ENCODE measurements at places on chromosomes 13 and 19.

DNA sequence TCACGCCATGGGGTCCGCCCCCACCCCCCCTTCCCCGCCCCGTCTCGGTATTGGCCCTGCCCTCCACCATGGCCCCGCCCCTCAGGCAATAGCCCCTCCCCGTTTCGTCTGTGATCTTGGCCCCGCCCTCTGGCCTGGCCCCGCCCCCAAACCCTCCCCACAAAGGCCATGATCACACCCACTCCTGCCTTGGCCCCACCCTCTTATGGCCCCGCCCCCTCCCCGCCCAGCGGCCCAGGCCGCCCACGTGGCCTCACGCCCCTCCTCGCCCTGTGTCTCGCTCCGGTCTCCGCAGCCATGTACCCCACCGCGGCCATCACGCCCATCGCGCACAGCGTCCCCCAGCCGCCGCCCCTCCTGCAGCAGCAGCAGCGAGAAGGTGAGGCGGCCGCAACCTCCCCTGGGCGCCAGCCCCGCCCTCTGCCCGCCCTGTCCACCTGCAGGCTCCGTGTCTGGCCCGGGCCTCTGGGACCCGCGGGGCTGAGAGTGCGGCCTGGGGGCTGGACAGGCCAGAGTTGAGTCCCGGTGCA lies 61.3 kb downstream of the CELF5 start:
- no peak for DNase-seq

DNA sequence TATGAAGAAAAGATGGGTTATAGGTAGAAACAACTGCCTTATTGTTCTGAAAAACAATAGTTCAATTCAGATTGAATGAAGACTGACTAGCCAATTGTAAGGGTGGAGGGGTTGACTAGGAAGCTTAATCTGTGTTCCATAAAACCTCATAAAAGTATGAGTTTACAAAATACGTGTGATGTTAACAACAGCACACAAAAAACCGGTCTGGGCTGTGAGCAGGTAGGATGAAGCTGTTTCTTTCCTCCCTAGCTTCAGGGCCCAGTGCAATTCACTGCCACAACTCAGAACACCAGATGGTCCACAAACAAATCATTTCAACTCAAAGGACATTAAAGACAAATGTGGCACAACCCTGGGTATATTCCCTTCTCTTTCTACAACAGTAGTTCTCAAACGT lies 3.2 kb downstream of the OXGR1 start:
- no peak for DNase-seq

- no peak for DNase-seq
Measured at GRCh38 chr19:53101518-53101917, 1.7 kb downstream of the ZNF160 start.

GRCh38 chr13:37382146-37382545 lies 216.4 kb downstream of the POSTN start:
- no peak for DNase-seq

- no peak for DNase-seq
Measured at GRCh38 chr19:5313307-5313706, 27.3 kb downstream of the PTPRS start.

DNA sequence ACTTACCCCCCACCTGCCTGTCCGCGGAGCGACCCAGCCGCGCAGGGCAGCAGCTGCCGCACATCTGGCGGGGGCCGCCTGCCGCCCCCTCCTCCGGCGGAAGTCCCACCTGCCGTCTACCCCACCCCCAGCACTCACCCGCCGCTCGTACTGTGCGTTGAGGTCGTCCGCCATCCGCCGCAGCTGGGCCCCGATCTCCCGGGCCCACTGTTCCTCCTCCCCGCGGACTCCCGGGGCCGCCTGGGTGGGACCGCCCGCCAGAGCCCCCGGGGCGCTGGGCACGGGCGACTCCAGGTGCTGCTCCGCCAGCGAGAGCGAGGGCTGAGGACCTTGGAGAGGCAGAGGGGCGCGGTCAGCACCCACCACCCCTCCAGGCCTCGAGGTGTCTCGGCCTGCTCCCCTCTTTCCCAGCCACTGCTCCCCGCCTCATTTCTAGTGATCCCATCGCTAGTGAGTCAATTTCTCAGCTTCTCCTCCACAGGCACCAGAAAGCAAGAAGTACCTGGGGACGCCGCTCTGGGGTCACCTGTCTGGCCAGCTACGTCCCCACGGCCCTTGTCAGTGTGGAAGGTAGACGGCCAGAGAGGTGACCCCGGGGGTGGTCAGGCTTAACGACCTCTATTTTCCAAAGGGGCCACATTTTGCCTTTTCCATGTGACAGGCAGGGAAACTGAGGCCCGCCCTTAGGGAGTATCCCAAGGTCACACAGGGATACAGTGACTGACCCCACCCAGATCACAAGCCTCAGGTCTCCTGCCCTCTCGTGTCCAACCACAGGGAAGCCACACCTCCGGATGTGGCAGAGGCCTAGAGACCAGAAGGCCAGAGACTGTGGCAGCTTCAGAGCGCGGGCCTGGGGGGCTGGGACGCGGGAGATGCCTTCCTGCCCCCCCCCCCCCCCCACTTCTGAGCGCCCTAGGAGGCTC lies 4.3 kb downstream of the BBC3 start:
- no peak for DNase-seq

GRCh38 chr19:35304036-35304435 lies 12.1 kb downstream of the MAG start:
- DNase-seq, result no peak

DNA sequence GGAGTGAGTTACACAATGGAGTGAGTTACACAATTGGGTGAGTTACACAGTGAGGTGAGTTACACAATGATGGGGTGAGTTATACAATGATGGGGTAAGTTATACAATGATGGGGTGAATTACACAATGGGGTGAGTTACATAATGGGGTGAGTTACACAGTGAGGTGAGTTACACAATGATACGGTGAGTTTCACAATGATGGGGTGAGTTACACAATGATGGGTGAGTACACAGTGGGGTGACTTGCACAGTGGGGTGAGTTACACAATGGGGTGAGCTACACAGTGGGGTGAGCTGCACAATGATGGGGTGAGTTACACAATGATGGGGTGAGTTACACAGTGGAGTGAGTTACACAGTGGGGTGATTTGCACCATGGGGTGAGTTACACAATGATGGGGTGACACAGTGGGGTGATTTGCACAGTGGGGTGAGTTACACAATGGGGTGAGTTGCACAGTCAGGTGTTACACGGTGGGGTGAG lies 52.5 kb upstream of the GAS6 start:
- no peak for DNase-seq

DNA sequence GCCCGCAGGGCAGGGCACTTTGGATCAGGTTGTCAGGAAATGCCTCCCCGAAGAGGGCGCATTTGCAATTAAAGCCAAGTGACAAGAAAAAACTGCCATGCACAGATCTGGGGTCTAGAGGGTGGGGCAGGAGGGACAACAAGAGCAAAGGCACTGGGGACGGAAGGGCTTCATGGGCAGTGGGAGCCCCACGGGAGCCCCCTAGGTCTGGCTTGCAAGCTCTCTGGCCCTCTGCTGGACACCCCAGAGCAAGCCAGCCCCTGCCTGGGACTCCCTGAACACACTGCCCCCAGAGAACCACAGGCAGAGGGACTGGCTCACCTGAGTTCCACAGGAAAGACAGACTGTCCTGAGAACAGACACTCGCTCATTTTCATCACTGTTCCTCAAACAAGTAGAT lies 30.2 kb upstream of the C19orf12 start:
- no peak for DNase-seq

- no peak for DNase-seq
Measured at GRCh38 chr19:15631817-15632216, 8.9 kb upstream of the CYP4F3 start.

DNA sequence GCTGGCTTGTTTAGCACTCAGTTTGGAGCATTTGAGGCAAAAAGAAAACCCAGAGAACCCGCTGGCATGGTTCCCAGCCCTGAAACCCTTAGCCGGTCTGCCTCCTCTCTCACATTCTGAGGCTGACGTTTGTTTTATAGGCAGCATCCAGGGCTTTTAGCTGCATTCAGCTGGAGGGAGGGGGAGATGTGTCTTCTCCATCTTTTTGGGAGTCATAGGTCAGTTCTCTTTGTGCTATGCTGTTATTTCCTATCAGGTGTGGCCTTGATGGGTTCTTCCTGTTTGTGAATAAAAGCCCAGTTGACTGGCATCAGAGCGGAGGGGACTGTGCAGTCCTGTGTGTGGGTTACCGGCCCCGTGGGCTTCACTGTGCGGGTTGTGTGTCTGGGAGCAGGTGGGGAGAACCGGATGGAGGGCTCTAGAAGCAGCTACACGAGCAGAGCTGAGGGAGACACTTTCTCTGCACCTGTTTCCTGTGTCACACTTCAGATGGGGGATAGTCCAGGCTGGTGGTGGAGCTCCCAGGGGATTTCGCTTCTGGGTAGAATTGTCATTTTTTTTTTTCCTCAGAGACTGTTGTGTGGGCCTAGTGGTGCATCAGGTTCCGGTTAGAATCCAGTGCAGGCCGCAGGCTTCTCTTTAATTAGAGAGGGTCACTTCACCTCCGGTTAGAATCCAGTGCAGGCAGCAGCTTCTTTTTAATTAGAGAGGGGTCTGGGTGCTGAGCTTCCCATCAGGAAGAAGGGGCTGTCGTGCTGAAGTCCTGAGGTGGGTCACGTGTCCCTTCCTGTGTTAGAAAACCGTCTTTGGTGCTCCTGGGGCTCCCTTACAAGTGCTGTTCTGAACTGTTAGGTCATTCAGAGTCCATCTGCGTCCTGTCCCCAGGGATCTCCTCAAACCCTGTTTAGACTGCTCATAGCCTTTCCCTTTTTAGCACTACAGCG lies 69.6 kb downstream of the ARHGEF7 start:
- DNase-seq, result no peak

GRCh38 chr19:19653597-19654147 lies 9.8 kb downstream of the ATP13A1 start:
- no peak for DNase-seq

GRCh38 chr13:48112896-48113755 lies 18.2 kb upstream of the MED4 start:
- no peak for DNase-seq

GRCh38 chr19:8466018-8466417 lies 21.2 kb downstream of the HNRNPM start:
- no peak for DNase-seq

- DNase-seq, result no peak
Measured at GRCh38 chr13:41220401-41220800, 26.0 kb upstream of the KBTBD7 start.

DNA sequence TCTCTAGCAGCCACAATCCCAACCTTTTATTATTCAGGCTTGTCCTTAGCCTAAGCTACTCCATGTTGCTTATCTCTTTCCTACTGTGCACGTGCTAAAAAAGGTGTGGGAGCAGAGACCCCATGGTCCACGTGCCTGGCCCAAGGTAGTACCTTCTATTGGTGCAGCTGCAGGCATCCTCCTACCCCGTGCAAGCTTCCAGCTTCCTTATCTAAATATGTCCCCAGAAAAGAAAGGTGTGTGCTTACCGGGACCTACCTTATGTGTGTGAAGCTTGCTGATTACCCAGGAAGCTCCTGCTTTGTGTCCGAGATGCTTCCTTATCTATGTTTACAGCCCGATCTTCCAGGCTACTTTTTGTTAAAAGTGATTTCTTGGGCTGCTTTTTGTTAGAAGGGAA lies 2382.4 kb downstream of the PCDH9 start:
- DNase-seq, result no peak

DNA sequence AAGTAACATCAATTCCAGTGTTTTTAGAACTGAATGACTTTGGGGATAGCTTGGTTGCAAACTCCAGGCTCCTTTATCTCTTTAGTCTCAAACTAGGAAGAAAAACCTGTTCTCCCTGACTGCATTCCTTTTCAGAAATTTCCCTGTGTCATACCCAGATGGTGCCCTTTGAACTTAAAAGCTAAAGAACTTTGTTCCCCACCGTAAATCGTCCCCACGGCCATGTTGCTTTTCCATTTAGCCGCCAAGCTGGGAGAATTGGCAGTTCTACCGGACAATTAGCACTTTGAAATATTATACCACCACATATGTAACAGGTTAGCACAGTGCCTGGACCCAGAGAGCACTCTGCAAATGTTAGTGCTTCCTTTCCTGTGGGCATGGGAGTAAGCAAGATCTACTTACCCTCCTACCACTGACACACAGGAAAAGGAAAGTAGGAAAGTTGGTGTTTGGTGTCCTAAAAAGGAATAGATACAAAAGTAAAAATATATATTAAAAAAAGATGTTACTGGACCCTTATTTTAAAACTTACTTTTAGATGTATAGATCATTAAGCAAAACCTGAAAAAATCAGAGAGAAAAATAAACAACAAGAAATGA lies 191.9 kb upstream of the MIR17HG start:
- DNase-seq, result no peak

GRCh38 chr19:29812881-29813275 lies 1.1 kb downstream of the CCNE1 start:
- no peak for DNase-seq

- DNase-seq, result no peak
Measured at GRCh38 chr19:3194106-3195087, 8.7 kb downstream of the NCLN start.

DNA sequence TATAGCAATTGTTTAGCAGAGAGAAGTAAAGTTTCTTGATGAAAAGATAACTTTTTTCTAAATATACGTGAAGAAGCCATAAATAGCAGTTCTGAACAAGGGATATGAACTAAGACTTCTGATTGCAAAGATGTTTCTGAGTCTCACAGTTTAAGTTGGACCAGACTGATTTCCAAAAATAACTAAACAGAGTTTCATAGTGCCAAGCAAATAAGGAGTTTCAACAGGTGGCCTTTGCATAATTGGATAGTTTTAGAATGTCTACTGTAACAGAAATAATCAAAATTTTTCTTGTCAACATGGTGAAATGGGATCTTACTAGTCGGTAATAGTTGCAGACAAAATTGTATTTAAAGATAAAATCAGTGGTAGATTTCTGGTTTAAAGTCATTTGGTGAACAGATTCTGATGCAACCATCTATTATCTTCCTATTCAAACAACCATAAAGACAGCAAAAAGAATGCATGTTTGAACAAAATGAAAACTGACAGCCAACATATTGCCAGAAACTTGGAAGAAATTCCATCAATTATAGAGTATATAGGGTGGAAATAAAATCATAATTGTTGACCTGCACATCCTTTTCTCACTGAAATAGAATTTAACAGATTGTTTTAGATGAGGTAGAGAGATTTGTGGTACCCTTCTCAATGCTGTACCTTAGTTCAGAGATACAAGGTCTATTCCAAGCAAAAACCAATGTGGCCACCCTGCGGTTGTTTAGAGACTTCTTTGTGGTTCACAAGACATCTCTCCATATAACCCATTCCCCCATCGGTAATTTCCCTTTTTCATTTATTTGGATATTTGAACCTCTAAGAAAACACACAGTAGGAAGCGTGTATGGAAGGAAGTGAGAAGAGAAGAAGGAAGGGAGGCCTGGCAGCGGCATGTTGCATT lies 275.3 kb downstream of the COG6 start:
- no peak for DNase-seq

GRCh38 chr19:27846944-27847343 lies 1366.0 kb downstream of the UQCRFS1 start:
- no peak for DNase-seq

DNA sequence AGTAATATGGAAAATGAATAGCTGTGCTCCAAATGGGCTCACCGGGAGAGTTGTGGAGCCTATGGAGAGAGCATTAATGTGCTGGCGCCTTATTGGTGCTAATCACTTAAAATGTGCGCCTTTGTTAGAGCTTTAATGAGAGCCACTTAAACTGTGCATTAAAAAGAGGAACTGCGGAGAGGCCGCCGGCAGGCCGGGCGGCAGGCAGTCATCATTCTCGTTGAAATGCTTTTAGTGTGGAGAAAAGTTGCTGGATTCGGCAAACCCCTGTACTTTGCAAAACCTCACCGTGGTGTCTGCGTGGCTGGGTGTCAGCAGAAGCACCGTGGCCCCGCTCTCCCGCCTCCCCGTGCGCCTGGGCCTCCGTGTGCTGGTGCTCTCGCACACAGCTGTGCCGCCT lies 105.5 kb downstream of the KDM4B start:
- DNase-seq, result no peak
